ENCODE measurements at places on chromosomes 1 and 21.

DNA sequence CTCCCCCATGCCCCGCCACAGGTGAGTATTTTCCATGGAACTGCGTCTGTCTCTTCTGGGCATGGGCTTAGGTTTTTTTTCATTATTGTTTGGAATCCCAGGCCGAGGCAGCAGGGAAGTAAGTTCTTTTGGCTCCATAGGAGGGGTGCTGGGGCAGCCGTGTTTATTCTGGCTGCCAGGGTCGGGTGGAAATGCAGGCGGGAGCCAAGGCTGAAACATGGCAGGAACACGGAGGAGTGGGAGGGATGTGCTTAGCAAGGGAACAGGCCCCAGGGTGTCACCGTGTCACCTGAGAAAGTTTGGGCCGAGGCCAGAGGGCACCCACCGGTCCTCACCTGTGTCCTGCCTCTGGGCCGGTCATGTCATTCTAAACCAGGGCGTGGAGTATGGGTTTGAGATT, 4.5 kb upstream of the DHRS3 start:
- DNase-seq: no peak

- DNase-seq: no peak
These were observed 5.2 kb upstream of the ERRFI1 start for GRCh38 chr1:8031176-8031785.

- DNase-seq: no peak
These were observed at the start of gene CELF3 for GRCh38 chr1:151716771-151717631. CELF3 (minus strand) TSS chr1:151716803; CDS start chr1:151716020, 783 bp downstream.

DNA sequence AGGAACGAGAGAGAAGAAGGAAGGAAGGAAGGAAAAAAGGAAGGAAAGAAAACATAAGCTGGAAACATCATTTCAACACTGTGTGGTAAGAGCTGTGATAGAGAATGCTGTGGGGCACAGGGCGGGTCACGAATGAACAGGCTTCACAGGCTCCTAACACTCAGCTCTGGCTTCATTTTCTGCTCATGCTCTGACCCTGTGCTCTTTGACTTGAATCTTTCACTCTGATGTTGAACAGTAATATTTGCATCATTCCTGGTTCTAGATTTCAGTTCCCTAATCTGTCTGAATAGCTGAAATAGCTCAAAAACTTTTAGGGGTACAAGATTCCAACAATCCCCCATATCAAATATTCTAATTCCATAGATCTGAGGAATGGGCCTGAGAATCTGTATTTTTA, 207.3 kb downstream of the LHX8 start:
- no peak for DNase-seq

DNA sequence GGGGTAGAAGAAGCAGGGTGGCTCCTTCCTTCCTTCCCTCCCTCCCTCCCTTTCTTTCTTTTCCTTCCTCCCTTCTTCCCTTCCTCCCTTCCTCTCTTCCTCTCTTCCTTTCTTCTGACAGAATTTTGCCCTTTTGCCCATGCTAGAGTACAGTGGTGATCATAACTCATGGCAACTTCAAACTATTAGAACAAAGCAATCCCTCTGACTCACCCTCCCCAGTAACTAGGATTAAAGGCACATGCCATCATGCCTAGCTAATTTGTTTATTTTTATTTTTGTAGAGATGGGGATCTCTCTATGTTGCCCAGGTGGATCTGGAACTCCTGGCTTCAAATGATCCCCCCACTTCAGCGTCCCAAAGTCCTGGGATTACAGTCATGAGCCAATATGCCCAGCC, 10.0 kb upstream of the RPE65 start:
- DNase-seq: no peak

GRCh38 chr1:206661161-206661820, 23.4 kb upstream of the MAPKAPK2 start:
- no peak for DNase-seq

DNA sequence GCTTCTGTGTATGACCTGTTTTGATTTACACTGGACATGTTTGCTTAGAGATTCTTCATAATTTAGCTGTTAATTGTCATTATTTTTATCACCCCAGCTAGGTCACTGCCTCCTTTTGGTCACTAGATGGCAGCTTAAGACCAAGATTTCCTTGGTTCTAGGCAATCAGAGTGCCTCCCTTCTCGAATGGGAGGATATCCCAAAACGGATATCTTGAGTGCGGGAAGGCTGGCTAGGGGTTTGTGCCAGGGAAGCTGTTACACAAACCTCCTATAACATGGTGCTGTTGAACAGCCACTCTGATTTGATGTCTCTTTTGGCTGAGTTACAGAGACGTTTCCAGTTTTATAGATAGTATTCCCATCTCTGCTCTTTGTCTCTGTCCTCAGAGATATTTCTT, 283.5 kb downstream of the S1PR1 start:
- no peak for DNase-seq

DNA sequence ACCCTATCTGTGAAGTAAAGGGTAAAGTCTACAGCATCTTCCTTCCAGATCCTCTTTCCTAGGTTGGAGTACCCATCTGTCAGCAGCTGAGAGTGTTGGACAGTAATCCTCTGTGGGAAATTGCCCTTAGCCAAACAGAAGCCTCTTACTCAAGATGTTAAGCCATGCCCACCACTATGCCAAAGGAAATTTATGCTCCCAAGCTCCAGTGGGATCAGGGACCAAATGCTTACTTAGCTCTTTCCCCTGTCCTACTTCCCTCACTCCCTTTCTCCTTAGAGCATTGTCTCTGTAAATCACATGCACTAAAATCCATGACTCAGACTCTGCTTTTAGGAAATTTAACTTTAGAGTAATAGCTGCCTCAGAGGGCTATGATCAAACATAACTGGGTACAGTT, 254.0 kb downstream of the BRINP2 start:
- DNase-seq: no peak

DNA sequence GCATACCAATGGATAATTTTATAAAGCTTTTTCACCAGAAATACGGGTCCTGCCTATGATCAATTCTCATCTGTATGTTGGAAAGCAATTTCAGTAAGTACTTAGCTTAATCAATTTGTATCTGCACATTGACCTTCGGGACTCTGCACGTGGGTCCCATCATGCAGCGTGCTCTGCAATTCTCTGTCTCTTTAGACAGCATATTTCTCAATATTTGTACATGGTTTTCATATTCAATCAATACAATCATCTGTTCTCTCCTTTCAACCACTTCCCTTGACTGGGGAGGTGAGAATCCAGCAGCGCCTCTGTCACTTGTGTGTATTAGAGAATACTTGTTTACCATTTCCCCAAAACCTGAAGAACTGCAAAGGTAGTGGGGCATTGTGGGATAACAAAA, 220.5 kb downstream of the TNR start:
- no peak for DNase-seq

DNA sequence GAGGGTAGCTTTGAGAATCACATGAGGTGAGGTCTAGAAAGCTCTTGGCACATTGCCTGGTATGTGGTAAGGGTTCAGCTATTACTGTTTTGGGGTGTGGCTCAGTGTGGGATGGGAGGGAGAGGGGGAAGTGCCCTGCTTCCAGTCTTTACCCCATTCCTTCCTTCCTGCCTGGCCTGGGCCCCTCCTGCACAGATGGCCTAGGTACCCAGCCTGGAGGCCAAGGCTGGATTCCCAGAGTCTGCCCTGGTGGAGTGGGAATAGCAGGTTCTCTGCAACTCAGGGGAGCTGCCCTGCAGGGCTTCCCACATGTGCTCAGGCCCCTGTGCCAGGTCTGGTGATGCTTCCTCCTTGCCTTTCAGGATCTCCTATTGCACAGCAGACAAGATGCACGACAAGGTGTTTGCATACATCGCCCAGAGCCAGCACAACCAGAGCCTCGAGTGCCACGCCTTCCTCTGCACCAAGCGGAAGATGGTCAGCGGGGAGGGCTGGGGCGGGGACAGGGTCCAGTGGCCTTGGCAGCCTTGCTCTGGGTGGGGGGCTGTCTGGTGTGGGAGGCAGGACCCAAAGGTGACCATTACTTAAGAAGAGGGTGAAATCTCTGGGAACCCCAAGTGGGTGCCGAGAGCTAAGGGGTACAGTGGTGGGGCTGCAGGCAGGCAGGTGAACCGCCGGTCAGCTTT, 13.5 kb downstream of the LDLRAP1 start:
- DNase-seq: no peak

DNA sequence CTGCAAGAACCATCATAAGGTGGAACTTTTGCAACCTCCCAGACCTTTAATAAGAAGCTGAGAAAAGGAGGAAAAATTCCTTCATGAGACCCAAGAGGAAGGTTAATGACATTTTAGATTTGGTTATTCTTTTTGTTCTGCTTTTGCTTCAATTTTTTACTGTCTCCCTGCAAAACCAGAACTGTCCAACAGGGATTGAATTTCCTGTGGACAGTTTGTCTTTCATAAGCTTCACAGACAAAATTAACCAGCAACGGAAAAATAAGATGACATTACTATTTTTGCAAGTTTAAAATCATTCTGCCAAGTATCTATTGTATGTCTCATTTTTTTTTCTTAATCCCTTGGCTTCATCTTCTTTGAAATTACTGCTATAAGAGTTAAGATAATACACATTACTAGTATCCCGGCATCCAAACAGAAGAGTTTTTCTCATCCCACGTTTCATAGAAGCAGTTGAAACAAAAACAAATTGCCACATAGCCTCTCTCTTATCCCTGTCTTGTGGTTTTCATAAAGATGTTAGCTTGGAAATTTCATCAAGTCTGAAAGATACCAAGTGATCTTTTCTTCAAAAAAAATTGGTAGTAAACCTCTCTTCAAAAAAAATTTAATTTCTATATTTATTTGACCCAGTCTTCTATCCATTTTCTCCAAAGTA, 465.3 kb upstream of the PTBP2 start:
- no peak for DNase-seq
